ENCODE measurements at places on chromosomes 1 and 21.

DNA sequence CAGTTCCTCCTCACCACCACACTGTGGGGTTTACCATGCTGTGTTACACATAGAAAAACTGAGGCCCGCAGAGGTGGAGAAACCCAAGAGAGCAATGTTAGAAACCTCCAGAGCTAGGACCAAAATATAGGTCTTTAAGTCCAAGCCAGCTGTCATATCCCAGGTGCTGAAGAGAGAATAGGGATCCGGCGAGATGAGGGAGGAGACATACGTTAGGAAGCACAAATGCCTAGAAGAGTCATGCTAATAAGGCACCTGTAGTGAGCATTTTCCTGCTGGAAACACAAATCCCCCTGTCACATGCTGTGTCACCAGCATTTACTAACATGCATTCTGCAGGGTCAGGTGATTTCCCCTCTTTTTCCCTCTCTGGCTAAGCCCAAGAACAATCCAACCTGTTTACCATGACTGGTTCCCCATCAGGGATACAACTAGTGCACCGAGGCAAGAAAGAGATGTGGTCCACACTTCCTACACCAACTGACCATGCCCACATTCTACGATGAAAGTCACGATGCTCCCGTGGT, 168.6 kb upstream of the CAMK1G start:
- DNase-seq, result no peak

- no peak for DNase-seq
Observed at GRCh38 chr1:55813618-55814017, 598.5 kb upstream of the USP24 start.

DNA sequence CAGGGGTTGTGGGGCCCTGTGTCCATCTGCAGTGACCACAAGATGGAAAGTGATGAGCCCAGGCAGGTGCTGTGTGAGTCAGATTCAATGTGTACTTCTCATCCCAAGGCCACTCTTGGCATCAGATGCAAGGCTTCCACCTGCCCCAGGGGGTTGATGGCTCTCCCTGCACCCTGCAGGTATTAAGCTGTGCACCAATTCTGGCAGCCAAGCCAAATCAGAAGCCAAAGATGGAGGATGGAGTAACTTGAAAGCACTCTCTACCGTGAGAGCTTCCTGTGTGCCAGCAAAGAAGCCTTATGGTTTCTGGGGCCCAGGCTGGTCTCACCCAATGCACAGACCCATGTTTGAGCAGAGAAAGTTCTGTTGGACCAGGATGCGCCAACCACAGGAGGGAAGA, 44.3 kb upstream of the TENT5C start:
- no peak for DNase-seq

DNA sequence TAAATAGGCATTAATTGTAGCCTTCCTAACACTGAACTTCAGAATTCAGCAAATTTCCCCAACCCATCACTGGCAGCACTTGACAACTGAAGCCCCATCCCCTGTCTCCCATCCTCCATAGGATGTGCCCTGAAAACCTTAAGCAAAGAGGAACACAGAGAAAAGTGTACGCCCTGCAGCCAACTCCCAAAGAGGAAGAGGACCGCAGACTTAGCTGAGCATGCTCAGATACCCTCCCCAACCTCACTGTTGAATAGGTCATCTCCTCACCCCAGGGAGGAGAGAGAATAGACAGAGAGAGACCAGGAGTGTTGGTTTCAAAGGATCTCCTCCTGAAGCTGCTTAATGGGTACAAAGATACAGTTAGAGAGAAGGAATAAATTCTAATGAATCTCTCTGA, 50.5 kb downstream of the CD2 start:
- no peak for DNase-seq

All from activated T-cell treated with anti-CD3 and anti-CD28 coated beads, Interleukin-2, amount 50 U/mL, for 1 hour (primary cell).